ENCODE measurements at places on chromosomes 4 and X. TPM values are rescaled to one million over a fixed set of nuclear protein-coding genes. Genes with fewer than 3 reads are reported as not detected.

DNA sequence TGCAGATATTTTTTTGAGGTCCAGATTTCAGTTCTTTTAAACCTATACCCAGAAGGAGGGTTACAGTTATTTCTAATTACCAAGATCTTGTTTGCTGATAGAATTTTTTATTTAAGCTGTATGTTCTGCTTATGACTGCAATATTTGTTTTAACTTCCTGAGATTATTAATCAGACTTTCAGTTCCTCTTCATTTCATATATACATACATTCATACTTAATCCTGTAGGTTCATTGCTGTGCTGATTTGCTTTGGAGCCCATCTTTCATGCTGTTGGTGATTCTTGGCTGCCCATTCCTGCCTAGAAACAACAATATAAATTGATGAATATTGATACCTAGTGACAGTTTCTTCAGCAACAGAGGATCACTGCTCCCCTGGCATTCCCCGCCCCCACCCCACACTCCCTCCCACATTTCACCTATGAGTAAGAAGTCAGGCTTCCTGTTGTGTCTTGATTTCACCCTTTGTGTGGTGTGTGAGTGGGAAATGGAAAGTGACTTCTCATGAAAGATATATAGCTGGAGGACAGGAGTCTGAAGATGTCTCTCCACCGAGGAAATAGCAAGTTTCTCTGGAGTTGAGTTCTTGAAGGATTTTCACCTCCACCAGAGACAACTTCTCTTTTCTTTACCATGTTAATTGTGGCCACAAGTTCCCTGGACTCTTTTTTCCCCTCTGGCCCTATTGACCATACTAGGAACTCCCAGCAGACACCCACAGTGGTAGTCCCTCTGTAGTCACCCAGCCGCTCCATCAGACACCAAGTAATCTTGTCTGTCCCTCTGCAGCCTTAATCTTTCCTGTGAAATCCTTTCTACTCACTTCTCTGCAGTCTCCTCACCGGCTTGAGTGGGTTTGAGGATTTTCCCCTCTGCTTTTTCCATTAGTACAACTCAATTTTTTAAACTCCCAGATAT, 118.4 kb downstream of the ASB9 start:
- no peaks in the 10 kb centered on the region for H3K36me3 ChIP-seq
- DNase-seq = no peak
- peaks cover 2% of the 10 kb centered on the region for H3K4me1 ChIP-seq
- H3K27me3 ChIP-seq = no peaks in the 10 kb centered on the region
- H3K4me3 ChIP-seq = no peak overlapping the region

Gene DACH2
- not detected for total RNA-seq

GRCh38 chr4:150863456-150863855, 151.6 kb downstream of the LRBA start:
- no peak overlapping the region for H3K4me3 ChIP-seq
- no peaks in the 10 kb centered on the region for H3K27me3 ChIP-seq
- H3K27ac ChIP-seq = no peak overlapping the region
- peaks cover 11% of the 10 kb centered on the region for H3K36me3 ChIP-seq

GRCh38 chr4:74097631-74098426, 1.2 kb downstream of the CXCL2 start:
- H3K4me1 ChIP-seq = peaks cover 14% of the 10 kb centered on the region
- H3K4me3 ChIP-seq = no peak overlapping the region
- H3K36me3 ChIP-seq = no peaks in the 10 kb centered on the region
- peaks cover 26% of the 10 kb centered on the region for H3K27me3 ChIP-seq
- no peak for DNase-seq

GRCh38 chr4:148430854-148431253, 11.4 kb downstream of the NR3C2 start:
- H3K27me3 ChIP-seq = no peaks in the 10 kb centered on the region
- no peaks in the 10 kb centered on the region for H3K4me1 ChIP-seq
- no peaks in the 10 kb centered on the region for H3K36me3 ChIP-seq
- no peak overlapping the region for H3K27ac ChIP-seq

- H3K36me3 ChIP-seq = no peaks in the 10 kb centered on the region
- H3K4me3 ChIP-seq = no peak overlapping the region
- DNase-seq = no peak
- no peak overlapping the region for H3K27ac ChIP-seq
- H3K4me1 ChIP-seq = no peaks in the 10 kb centered on the region
Observed at GRCh38 chr4:100742045-100742444, 224.2 kb upstream of the EMCN start.

- H3K4me3 ChIP-seq = no peak overlapping the region
- H3K4me1 ChIP-seq = no peaks in the 10 kb centered on the region
- H3K36me3 ChIP-seq = peaks cover 2% of the 10 kb centered on the region
- H3K27ac ChIP-seq = no peak overlapping the region
- DNase-seq = no peak
- H3K27me3 ChIP-seq = no peaks in the 10 kb centered on the region
Observed at GRCh38 chr4:139720806-139721205, 55.2 kb downstream of the MGST2 start.

Gene NUP62CL
- total RNA-seq = 1.8 TPM

- H3K27me3 ChIP-seq = no peaks in the 10 kb centered on the region
- H3K36me3 ChIP-seq = no peaks in the 10 kb centered on the region
- no peak overlapping the region for H3K4me3 ChIP-seq
- no peak overlapping the region for H3K27ac ChIP-seq
- H3K4me1 ChIP-seq = no peaks in the 10 kb centered on the region
Observed at GRCh38 chr4:69025191-69025998, 70.9 kb upstream of the UGT2B7 start.

- DNase-seq = no peak
- H3K4me3 ChIP-seq = no peak overlapping the region
- H3K27ac ChIP-seq = no peak overlapping the region
- no peaks in the 10 kb centered on the region for H3K27me3 ChIP-seq
- no peaks in the 10 kb centered on the region for H3K4me1 ChIP-seq
Observed at GRCh38 chr4:104915864-104916263, 230.8 kb upstream of the TET2 start.

Gene GUCY1B1
- total RNA-seq = 0.30 TPM

Gene EREG
- total RNA-seq = 1.5 TPM

- H3K4me1 ChIP-seq = no peaks in the 10 kb centered on the region
- no peaks in the 10 kb centered on the region for H3K27me3 ChIP-seq
- H3K4me3 ChIP-seq = no peak overlapping the region
- DNase-seq = no peak
Observed at GRCh38 chrX:103480526-103480925, 38.8 kb downstream of the RAB40A start.

- H3K27ac ChIP-seq = no peak overlapping the region
- no peaks in the 10 kb centered on the region for H3K27me3 ChIP-seq
- DNase-seq = no peak
Observed at GRCh38 chr4:121960818-121961217, 9.0 kb upstream of the TRPC3 start.

DNA sequence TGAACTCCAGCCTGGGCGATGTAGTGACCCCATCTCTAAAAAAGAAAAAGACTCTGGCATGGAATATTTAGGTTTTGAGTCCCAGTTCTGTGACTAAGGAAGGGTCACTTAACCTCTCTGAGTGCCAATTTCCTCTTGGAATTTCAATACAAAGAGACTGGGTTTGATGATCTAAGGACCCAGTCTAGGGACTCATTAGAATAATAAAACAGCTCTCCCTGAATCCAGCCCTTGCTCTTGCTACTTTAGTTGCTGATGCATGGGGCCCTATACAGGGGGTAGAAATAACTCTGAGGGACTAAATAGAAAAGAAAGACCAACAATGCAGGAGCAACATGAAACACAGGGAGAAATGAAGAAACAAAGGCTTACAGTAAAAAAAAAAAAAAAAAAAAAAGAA, 12.6 kb downstream of the C4orf54 start:
- H3K4me3 ChIP-seq = no peak overlapping the region
- no peak for DNase-seq
- H3K36me3 ChIP-seq = no peaks in the 10 kb centered on the region
- peaks cover 2% of the 10 kb centered on the region for H3K27me3 ChIP-seq

Gene GAGE2A
- not detected for total RNA-seq

GRCh38 chr4:14580061-14580460, 422.2 kb upstream of the CPEB2 start:
- H3K27ac ChIP-seq = no peak overlapping the region
- H3K27me3 ChIP-seq = no peaks in the 10 kb centered on the region
- H3K4me3 ChIP-seq = no peak overlapping the region
- H3K4me1 ChIP-seq = no peaks in the 10 kb centered on the region
- H3K36me3 ChIP-seq = no peaks in the 10 kb centered on the region

DNA sequence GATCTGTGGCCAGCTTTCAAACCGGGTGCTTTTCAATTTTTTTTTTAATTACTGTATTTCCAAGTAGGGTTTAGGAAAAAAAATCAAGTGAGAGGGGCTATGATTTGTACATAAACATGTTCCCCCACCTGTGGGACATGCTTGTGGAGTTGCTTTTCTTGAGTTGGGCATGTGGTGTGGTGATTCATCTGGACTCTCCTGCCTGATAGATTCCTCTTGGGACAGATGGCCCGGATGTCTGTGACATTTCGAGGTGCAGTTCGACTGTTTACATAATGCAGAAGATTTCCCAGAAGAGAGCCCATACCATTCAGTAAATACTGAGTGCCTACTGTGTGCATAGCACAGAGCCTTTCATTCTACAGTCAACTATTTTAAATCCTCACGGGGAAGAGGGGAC, 49.9 kb downstream of the DOCK11 start:
- H3K4me3 ChIP-seq = no peak overlapping the region
- no peaks in the 10 kb centered on the region for H3K27me3 ChIP-seq
- H3K36me3 ChIP-seq = peaks cover 64% of the 10 kb centered on the region

GRCh38 chrX:40291553-40291952, 193.8 kb upstream of the BCOR start:
- no peak for DNase-seq
- H3K36me3 ChIP-seq = no peaks in the 10 kb centered on the region
- H3K4me3 ChIP-seq = no peak overlapping the region
- H3K4me1 ChIP-seq = no peaks in the 10 kb centered on the region
- H3K27me3 ChIP-seq = no peaks in the 10 kb centered on the region

DNA sequence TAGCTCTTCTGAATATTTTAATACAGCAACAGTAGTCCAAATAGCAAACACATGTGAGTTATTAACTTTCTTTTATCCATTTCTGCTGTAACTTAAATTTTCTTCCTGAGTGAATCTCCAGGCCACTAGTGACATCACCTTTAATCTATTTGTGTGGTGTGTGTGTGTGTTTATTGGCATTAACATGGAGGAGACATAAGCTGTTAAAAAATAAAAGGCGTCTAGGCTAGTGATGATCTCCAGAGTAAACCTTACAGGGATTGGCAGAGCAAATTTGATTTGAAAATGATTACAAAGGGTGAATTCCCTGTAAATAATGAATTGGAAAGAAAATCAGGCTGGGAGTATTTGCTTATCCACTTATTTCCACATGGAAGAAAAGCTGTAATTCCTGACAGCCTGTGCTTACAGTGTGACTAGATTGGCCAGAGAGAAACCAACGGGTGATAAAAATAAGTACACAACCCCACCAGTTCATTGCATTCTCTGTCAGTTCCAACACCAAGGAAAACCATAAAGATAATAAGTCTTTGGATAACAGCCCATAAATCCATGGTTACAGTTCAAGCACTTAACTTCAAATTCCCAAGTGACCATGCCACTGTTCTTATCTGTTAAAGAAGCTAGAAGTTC, 186.1 kb downstream of the ENOX2 start:
- H3K36me3 ChIP-seq = no peaks in the 10 kb centered on the region
- no peaks in the 10 kb centered on the region for H3K4me1 ChIP-seq
- DNase-seq = no peak
- no peaks in the 10 kb centered on the region for H3K27me3 ChIP-seq
- no peak overlapping the region for H3K27ac ChIP-seq

- H3K36me3 ChIP-seq = no peaks in the 10 kb centered on the region
- DNase-seq = peak; percentile 11
- H3K27me3 ChIP-seq = no peaks in the 10 kb centered on the region
- H3K4me3 ChIP-seq = no peak overlapping the region
- no peaks in the 10 kb centered on the region for H3K4me1 ChIP-seq
Observed at GRCh38 chr4:110518889-110519490, 43.0 kb downstream of the ENPEP start.

GRCh38 chrX:109695637-109696036, 37.4 kb downstream of the ACSL4 start:
- H3K36me3 ChIP-seq = no peaks in the 10 kb centered on the region
- H3K27ac ChIP-seq = no peak overlapping the region
- DNase-seq = no peak
- H3K4me3 ChIP-seq = no peak overlapping the region

- no peak for DNase-seq
- H3K4me3 ChIP-seq = no peak overlapping the region
- no peaks in the 10 kb centered on the region for H3K36me3 ChIP-seq
- no peaks in the 10 kb centered on the region for H3K27me3 ChIP-seq
Observed at GRCh38 chr4:150457802-150458201, 124.1 kb upstream of the MAB21L2 start.

Gene SCML2
- total RNA-seq = 0.75 TPM

Gene NHS
- 0.03 TPM for total RNA-seq

GRCh38 chr4:54173281-54173912, 55.7 kb upstream of the PDGFRA start:
- no peak for DNase-seq
- no peaks in the 10 kb centered on the region for H3K4me1 ChIP-seq
- no peak overlapping the region for H3K4me3 ChIP-seq
- H3K36me3 ChIP-seq = no peaks in the 10 kb centered on the region

Gene CRLF2
- 1.9 TPM for total RNA-seq

Gene RHOXF2B
- not detected for total RNA-seq

Gene HAND2
- total RNA-seq = not detected

Gene PABPC1L2B
- not detected for total RNA-seq

Gene MAGEA2
- total RNA-seq = not detected

- H3K4me1 ChIP-seq = no peaks in the 10 kb centered on the region
- peak overlapping the region; percentile 53 for H3K4me3 ChIP-seq
- no peak overlapping the region for H3K27ac ChIP-seq
- no peaks in the 10 kb centered on the region for H3K36me3 ChIP-seq
- peaks cover 3% of the 10 kb centered on the region for H3K27me3 ChIP-seq
Observed at GRCh38 chrX:102745857-102746584, 25.5 kb downstream of the GPRASP3 start.

Gene ALB
- total RNA-seq = 33.6 TPM

Gene SEC31A
- total RNA-seq = 146 TPM

DNA sequence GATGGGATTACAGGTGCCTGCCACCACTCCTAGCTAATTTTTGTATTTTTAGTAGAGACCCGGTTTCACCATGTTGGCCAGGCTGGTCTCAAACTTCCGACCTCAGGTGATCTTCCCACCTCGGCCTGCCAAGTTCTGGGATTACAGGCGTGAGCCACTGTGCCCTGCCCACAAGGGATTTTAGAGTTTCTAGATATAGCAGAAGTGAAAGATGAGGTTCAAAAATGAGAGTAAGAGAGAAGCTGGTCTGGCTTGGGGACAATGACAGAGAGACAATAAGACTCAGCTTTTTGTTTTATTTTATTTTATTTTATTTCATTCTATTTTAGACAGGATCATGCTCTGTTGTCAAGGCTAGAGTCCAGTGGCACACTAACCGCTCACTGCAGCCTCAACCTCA, 30.6 kb downstream of the TRIM61 start:
- DNase-seq = no peak
- H3K4me1 ChIP-seq = no peaks in the 10 kb centered on the region
- no peaks in the 10 kb centered on the region for H3K36me3 ChIP-seq
- no peak overlapping the region for H3K4me3 ChIP-seq
